ENCODE measurements at places on chromosomes 4 and X. TPM values are rescaled to one million over a fixed set of nuclear protein-coding genes. Genes with fewer than 3 reads are reported as not detected.

The FHL1 gene
- 18.7 TPM for total RNA-seq

The SLC26A1 gene
- total RNA-seq = 34.7 TPM

The RAB9B gene
- 0.33 TPM for total RNA-seq

GRCh38 chrX:22467571-22467970, 194.9 kb downstream of the CBLL2 start:
- DNase-seq = no peak

GRCh38 chr4:87257523-87257922, 37.1 kb upstream of the KLHL8 start:
- DNase-seq = no peak

- no peak for DNase-seq
Observed at GRCh38 chr4:157226035-157226434, 5.5 kb downstream of the GRIA2 start.

GRCh38 chrX:9710332-9710731, 55.3 kb downstream of the GPR143 start:
- no peak for DNase-seq

- no peak for DNase-seq
Observed at GRCh38 chrX:110241816-110242215, 76.1 kb downstream of the AMMECR1 start.

- DNase-seq = no peak
Observed at GRCh38 chrX:38999967-39000745, 198.9 kb downstream of the MID1IP1 start.

Data from liver (tissue), 10 donors.